ENCODE measurements at places on chromosomes 12 and 14. TPM values are rescaled to one million over a fixed set of nuclear protein-coding genes. Genes with fewer than 3 reads are reported as not detected.
A peak's percentile ranks its signal among the peaks of the same experiment; 100 is the strongest.

- H3K27me3 ChIP-seq, result peaks cover 3% of the 10 kb centered on the region
- DNase-seq, result no peak
- no peak overlapping the region for H3K27ac ChIP-seq
- H3K4me3 ChIP-seq, result no peak overlapping the region
Measured at GRCh38 chr14:96112032-96112431, 72.9 kb downstream of the C14orf132 start.

DNA sequence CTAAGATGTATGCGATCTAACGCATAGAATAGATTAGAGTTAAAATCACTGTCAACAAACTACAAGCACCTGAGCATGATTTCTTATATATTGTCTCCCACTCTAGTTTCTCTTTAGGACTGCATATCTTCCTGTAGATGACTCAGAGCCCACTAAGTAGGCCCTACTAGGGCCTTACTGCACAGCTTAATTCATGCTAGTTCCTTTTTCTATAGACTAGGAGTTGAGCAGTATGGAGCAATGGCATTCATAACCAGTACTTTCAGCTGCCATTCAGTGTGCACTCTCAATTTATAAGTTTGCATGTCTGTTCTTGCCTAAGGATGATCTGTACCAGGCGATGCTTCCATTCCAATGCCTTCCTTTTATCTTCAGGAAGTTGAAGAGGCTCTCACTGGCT lies 103.5 kb downstream of the METTL25 start:
- no peak overlapping the region for H3K27ac ChIP-seq
- H3K4me3 ChIP-seq, result no peak overlapping the region
- DNase-seq, result no peak
- H3K36me3 ChIP-seq, result no peaks in the 10 kb centered on the region
- no peaks in the 10 kb centered on the region for H3K27me3 ChIP-seq

- no peak for DNase-seq
- no peak overlapping the region for H3K27ac ChIP-seq
- H3K4me1 ChIP-seq, result no peaks in the 10 kb centered on the region
- H3K36me3 ChIP-seq, result no peaks in the 10 kb centered on the region
- no peak overlapping the region for H3K4me3 ChIP-seq
- H3K27me3 ChIP-seq, result no peaks in the 10 kb centered on the region
Measured at GRCh38 chr12:67789266-67789665, 140.7 kb downstream of the DYRK2 start.

DNA sequence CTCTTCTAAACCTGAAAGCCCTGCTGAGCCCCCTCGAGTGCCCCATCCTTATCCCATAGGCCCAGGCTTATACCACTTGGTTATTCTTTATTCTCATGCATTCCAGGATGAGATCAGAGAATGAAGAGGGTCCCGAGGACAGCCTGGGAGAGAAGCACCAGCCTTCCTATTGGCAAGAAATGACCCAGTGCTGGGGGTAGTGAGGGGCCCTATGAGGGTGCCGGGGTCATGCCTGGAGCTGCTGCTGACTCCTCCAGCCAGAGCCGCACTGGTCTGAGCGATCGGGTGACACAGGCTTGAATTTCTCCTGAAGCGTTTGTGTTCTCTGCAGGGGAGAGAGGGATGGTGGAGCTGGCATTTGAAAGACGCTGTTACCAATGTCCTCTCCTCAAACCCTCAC lies 18.1 kb downstream of the MORN3 start:
- no peak overlapping the region for H3K27ac ChIP-seq
- peaks cover 48% of the 10 kb centered on the region for H3K4me1 ChIP-seq
- H3K4me3 ChIP-seq, result no peak overlapping the region
- no peaks in the 10 kb centered on the region for H3K27me3 ChIP-seq
- H3K36me3 ChIP-seq, result peaks cover 59% of the 10 kb centered on the region

- no peak overlapping the region for H3K27ac ChIP-seq
- H3K27me3 ChIP-seq, result no peaks in the 10 kb centered on the region
- no peak overlapping the region for H3K4me3 ChIP-seq
- no peak for DNase-seq
- H3K36me3 ChIP-seq, result peaks cover 21% of the 10 kb centered on the region
Measured at GRCh38 chr12:28459481-28459880, 269.2 kb downstream of the CCDC91 start.

DNA sequence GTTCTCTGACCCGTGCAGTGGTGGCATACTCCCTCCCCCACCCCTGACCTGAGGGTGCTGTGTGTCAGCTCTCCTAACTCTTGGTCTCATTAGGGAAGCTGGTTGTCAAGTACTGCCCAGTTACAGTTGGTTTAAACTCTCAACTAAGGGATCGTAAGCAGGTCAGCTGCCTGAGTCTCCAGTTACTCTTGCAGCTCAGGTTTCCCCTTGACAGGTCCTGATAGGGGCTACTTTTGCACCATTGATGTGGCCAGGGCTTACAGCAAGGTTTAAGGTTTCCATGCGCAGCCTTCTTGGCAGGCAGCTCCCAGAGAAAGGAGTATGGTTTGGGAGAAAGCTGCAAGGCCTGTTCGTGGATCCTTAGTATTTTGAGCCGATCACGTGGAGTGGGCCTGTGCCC lies 74.5 kb downstream of the ETV6 start:
- H3K4me1 ChIP-seq, result peaks cover 41% of the 10 kb centered on the region
- peaks cover 31% of the 10 kb centered on the region for H3K36me3 ChIP-seq
- no peak overlapping the region for H3K27ac ChIP-seq
- H3K27me3 ChIP-seq, result no peaks in the 10 kb centered on the region

DNA sequence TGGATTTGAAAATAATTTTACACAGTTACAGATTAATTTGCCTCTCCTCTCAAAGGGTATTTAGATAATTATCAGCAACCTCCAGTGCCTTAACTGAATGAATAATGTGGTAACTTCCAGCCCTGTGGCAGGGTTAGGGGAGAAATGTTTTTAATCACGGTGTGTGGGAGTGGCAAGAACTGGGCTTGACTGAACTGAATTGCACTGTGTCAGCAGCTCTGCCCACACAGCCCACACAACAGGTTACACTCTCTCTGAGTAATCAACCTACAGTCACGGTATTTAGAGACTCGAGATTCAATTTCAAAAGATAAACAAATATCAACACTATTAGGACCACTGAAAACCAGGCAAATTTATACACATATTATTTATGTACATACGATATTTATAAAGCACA lies 198.5 kb downstream of the KCNC2 start:
- no peak overlapping the region for H3K4me3 ChIP-seq
- no peak overlapping the region for H3K27ac ChIP-seq
- H3K4me1 ChIP-seq, result no peaks in the 10 kb centered on the region
- no peaks in the 10 kb centered on the region for H3K36me3 ChIP-seq
- no peak for DNase-seq
- H3K27me3 ChIP-seq, result no peaks in the 10 kb centered on the region

DNA sequence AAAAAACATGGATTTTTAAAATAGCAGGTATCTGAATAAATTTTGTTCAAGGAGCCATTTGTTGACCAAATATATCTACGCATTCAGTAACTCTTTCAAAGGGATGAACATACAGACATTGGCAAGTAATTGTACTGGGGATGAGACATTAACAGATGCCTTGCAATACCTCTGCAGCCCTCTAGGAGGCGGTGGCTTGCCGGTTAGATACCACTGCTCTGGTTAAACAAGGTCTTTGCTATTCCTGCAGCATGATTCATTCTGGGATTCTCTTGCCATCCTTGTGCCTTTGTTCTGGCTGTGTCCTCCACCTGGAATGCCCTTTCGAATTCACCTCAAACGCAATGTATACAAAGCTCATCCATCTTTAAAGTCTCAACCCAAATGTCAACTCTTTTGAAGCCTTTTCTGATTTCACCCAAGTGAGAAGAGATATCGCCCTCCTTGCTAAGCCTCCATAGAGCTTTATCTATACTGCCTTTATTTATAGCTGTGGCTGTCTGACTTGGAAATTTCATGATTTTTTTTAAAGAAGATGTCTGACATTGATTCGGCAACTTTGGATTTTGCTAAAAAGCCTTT lies 131.0 kb upstream of the SRRM4 start:
- H3K4me1 ChIP-seq, result no peaks in the 10 kb centered on the region
- H3K27me3 ChIP-seq, result no peaks in the 10 kb centered on the region
- DNase-seq, result peak; percentile 17
- H3K4me3 ChIP-seq, result no peak overlapping the region

DNA sequence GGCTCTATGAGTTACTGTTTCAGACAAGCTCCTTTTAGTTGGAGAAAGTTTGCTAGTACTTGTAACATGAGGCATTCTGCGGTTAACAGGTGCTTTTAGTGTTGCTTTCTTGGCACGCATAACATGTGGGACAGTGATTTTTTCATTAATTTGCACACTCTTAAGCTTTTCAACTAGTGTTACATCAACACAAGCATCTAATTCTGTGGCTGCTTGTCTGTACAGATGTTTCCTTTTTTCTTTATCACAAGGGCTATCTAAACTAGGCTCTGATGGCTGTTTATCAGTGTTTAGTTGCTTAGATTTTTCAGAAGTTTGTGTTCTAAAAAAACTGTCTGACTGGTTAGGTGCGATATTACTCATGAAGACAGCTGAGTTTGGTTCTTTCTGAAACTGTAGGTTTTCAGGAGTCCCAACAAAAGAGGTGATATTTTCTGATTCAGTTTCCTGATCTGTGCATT lies 120.1 kb downstream of the RALGAPA1 start:
- H3K27ac ChIP-seq, result peak overlapping the region; percentile 41
- H3K27me3 ChIP-seq, result no peaks in the 10 kb centered on the region
- peaks cover 4% of the 10 kb centered on the region for H3K36me3 ChIP-seq
- peaks cover 19% of the 10 kb centered on the region for H3K4me1 ChIP-seq
- H3K4me3 ChIP-seq, result no peak overlapping the region

- H3K4me1 ChIP-seq, result no peaks in the 10 kb centered on the region
- H3K27me3 ChIP-seq, result peaks cover 3% of the 10 kb centered on the region
- no peaks in the 10 kb centered on the region for H3K36me3 ChIP-seq
- H3K27ac ChIP-seq, result no peak overlapping the region
- H3K4me3 ChIP-seq, result no peak overlapping the region
Measured at GRCh38 chr12:111251787-111252186, 117.1 kb downstream of the PHETA1 start.

DNA sequence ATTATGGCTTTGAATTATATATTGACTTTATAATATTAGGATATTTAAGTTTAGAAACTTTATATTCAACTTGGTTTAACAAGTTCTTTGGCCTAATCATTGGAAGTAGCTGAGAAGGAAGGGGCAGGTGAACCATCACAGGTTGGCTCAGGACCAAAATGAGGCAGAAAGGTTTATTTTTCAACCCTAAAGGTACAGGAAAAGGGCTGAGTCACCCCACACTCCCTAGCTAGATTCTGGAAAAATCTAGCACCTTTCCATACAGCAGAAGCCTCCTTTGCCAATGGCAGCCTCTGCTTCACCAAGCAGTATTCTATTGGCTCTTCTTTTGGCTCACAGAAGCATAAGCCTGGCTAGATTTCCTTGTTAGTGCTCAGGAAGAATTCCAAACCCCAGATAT lies 19.3 kb upstream of the MED6 start:
- DNase-seq, result no peak
- no peak overlapping the region for H3K27ac ChIP-seq
- H3K4me1 ChIP-seq, result no peaks in the 10 kb centered on the region
- H3K27me3 ChIP-seq, result peaks cover 12% of the 10 kb centered on the region

DNA sequence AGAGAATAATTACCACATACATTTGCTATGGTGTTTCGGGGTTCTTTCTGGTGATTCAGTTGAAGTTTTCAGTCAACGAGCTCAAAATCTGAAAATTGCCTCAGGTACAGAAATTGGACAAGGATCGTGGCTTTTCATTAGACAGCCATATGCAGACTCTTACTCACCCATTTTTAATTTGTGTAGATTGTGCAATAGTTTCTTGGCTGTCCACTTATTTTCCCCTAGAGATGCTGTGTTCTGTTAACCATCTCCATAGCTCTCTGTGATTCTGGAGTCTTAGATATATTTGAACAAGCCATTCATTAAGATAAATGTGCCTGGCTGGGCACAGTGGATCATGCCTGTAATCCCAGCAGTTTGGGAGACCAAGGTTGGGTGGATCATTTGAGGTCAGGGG lies 497.1 kb upstream of the RPL10L start:
- no peaks in the 10 kb centered on the region for H3K27me3 ChIP-seq
- H3K4me3 ChIP-seq, result no peak overlapping the region
- H3K36me3 ChIP-seq, result no peaks in the 10 kb centered on the region
- DNase-seq, result no peak
- no peak overlapping the region for H3K27ac ChIP-seq

DNA sequence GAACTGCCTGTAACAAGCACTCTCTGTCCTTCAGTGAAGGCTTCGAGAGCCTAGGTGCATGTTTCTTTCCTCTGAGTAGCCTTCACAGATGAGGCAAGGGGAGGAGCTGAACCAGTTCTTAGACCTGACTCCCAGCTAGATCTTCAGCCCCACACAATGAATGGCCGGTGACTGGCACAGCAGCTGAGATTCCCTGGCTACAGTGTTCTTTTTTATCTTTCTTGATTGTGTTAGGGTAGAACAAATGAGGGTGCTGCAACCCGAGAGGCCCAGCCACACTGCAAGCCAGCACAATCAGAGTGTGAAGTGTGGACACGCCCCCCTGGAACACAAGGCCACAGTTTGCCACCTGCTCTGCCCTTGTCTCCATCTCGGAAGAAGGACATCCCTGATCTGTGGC lies 19.1 kb upstream of the COL2A1 start:
- no peak for DNase-seq
- H3K4me3 ChIP-seq, result no peak overlapping the region
- H3K36me3 ChIP-seq, result no peaks in the 10 kb centered on the region
- H3K27me3 ChIP-seq, result peaks cover 28% of the 10 kb centered on the region

Gene AQP6
- total RNA-seq, result not detected

Gene WNT1
- 0.33 TPM for total RNA-seq

Gene KITLG
- total RNA-seq, result not detected

Gene SRGAP1
- not detected for total RNA-seq

Gene ENDOU
- total RNA-seq, result not detected

Measured in activated CD4-positive, alpha-beta memory T cell treated with anti-CD3 and anti-CD28 coated beads, Interleukin-2, amount 10 ng/mL, durations not matched to agents 7 days and 5 days (primary cell).